ENCODE measurements at places on chromosomes 7 and 10.

DNA sequence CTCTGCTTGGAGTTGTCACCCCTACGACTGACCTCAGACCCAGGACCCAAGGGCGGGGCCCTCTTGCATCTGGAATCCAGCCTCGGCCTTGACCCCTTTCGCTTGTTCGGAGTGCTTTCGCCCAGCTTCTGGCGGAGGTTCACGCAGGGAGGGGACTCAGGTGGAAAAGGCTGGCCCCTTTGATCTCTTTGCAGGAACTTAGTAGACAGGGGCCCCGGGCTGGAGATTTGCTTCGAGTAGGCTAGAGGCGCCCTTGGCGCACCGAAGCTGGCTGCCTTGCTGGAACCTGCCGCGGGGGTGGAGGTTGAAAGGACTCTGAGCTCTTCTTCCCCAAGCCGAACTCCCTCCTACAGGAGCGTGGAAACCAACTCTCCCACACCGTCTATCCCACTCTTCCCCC lies 255.1 kb downstream of the OTUD1 start:
- DNase-seq: no peak

DNA sequence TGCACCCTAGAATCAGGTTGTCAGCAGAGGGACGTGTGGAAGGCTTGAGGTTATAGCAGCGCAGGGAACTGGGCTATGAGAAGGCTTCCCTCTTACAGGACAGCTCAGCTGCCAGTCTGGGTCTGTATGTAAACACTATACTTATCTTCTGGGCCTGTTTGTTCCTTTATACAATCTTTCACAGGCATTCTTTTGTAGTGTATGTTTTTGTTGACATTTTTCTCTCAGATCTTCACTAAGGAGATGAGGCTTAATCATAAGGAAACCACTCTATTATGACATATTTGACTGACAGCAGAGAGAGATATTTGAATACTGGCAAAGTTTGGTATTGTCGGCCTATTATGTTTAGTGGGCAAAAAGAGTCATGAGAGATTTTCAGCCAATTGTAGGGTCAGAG lies 929 bp downstream of the GBF1 start:
- no peak for DNase-seq

DNA sequence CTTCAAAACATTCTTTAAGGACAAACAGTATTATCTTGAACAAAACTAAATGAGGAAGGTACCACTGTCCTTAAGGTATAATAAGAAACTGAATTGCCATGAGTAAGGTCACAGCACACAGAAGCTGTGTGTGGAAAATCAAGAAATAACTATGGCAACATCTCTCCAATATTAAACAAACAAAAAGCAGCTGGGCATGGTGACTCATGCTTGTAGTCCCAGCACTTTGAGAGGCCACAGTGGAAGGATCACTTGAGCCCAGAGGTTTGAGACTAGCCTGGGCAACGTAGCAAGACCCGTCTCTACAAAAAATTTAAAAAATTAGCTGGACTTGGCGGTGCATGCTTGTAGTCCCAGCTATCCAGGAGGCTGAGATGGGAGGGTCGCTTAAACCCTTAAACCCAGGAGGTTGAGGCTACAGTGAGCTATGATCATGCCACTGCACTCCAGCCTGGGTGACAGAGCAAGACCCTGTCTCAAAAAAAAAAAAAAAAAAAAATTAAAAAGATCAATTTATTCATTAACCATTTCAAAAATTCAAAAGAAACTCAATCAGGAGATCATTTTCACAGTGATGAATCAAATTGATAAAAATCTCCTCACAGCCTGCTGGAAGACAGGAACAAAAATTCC lies 195.4 kb downstream of the SKIDA1 start:
- DNase-seq: no peak

DNA sequence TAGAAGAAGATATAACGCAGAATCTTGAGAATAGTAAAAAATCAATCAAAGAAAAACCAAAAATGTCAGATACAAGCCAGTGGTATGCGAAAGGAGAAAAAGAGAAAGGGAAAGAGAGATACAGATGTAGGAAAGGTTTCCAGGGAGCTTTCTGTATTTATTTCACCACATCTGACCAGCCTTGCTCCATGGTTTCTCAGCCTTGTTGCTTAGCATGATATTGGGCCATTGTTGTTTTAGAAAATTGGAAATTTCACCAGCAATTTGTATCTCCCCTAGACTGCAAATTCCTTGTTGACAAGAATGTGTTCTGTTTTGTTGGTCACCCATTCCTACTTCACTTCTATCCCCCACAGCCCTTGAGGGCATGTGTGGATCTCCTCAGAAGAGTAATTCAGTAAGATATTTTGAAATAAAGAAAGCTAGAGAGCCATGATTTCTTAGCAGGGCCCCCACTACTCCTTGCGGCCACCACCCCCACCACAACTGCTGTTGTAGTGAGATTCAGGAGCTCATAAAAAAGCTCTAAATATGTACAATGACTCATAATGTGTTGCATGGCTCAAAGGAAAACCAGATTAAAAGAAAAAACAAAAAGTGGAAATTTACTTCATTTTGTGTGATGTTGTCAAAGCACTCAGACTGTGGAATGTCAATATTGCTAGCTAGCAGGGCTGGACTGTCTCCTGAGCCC lies 138.7 kb downstream of the CHRM2 start:
- DNase-seq: no peak

DNA sequence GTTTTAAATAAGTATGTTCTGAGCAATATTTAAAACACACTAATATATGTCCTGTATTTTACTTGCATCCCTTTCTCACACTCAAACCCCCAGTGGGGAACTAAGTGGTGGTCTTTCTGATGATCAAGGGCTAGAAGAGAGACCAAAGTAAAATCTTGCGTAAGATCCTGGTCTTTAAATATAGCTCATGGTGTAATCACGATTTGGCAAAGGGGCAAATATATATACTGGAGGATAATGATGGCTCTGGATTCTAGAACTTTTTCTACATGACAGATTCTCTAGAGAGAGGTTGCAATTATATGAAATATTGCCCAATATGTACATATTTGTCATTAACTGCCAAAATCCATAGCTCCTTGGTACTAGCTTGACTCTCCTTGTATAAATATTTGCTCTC lies 438.3 kb downstream of the NXPH1 start:
- no peak for DNase-seq

- no peak for DNase-seq
Measured at GRCh38 chr10:75295868-75296441, 60.2 kb upstream of the COMTD1 start.

- DNase-seq: no peak
Measured at GRCh38 chr7:69937097-69937496, 338.8 kb downstream of the AUTS2 start.

- no peak for DNase-seq
Measured at GRCh38 chr7:157977717-157978496, 609.7 kb downstream of the PTPRN2 start.

DNA sequence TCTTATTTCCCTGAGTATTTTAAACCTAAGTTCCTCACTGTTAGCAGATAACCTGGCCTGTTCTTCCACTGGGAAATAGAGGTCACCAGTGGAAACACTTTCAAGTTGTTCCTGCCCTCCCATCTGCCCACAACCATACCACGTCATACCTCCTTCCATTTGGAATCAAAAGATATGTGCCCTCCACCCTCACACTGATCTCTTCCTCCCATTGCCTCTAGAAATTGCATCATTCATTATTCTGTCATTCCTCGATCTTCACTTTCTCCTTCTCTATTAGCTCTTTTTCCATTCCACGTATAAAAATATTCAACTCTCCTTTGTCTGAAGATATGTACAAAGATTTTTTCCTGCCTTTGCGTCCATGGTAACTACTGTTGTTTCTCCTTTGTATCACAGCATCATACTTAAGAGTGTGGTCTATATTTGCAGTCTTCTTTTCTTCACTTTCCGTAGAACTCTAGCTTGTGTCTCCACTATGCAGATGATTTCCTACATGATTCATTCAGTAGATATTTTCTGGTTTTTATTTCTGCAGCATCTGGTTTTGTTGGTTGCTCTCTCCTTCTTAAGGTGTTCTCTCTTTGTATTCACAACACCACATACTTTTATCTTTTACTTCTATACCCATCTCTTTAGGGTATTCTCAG lies 312.3 kb downstream of the REEP3 start:
- no peak for DNase-seq

DNA sequence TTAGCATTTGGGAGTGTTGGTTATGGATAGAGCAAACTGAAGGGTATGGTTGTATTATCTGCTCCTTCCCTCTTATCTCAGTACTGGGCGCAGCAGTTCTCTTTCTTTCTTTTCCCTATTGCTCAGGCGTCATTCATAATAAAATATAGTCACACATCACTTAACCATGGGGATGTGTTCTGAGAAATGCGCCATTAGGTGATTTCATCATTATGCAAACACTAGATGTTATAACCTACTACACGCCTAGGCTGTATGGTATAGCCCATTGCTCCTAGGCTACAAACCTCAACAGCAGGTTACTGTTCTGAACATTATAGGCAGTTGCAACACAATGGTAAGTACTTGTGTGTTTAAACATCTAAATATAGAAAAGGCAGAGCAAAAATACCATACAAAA lies 401.7 kb downstream of the EXOC4 start:
- DNase-seq: no peak

DNA sequence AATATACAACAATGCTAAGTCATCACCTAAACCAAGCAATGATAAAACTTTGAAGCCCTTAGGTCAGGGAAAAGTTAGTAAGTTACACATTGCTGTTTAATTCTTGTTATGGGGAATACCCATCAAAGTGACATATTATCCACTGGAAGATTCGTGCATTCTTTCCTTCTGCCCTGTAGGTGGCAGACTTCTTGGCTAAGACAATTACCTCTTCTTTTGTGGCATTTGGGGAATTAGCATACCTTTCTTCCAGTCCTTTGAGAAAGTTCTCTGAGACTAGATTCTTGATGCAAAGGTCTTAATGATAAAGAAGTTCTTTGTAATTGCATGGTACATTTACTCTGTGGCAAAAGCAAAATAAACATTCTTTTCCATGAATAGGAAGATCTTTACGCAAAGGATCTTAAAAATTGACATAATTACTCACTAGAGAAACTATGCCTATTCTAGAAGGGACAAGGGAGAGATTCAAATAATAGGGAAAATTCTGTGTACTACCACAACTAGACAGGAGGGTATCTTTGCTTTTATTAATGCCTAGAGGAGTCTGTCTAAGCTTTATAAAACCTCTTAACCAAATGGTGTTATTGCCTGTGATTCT lies 395.9 kb downstream of the GRM8 start:
- no peak for DNase-seq

DNA sequence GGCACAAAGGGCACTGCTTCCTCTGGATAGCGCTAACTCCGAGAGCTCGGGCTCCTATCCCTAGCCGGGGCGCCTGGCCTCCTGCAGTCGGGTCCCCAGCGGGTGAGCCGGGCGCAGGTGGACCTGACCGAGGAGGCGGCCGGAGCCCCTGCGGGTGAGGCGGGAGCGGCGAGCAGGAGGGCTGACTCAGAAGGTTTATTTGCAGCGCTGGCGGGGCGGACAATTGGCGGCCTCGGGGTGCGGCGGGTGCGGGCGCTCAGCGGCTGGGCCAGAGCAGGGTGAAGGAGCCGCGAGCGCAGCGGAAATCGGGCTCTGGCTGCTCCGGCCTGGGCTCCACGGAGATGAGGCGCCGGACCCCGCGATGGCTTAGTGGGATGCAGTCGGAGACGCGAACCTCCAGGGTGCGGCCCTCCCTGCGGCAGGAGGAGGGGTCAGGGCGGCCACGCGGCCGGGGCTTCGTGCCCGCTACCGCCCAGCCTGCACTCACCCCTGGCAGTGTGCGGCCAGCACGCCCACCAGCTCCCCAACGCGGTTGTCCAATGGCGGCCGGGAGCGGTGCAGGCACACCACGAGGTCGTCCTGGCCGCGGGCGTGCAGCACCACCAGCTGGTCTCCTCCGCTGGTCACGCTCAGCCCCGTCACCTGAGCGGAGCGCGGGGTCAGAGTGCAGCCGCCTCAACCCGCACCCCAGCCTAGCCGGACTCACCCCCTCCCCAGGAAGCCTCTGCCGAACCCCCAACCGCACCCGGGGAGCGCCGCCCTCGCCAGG lies 16.1 kb downstream of the MYO1G start:
- peak; percentile 12 for DNase-seq

DNA sequence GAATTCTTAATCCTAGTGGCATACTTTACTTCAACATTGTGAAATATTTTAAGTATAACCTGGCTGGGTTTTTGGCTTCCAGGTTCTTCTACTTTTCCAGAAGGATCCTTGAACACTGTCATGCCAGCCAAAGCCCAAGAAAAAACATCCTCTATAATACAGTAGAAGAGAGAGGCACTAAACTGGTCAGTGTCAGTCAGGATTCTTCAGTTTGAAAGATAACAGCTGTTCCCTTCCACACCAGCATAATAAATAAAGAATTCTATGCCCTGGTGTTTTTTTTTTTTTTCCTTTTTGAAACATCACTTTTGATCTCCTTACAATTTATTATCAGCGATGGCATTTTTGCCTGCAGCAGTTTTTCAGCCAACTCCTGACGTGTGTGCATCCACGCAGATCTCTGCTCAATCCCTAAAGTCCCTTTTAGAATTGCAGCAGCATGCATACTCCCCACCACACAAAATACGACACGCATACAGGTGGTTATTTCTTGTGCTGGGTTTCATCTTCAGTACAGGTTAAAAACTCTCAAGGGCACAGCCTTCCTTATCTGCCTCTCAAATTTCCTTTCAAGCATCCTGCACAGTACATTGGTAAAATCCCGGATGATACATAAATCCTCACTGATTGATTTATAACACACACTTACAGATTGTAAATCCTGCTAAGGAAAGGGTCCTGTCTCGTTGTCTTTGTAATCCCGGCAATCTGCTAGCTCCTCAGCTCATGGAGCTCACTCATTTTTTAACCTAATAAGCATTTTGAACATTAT lies 100.2 kb downstream of the TPK1 start:
- DNase-seq: no peak

- no peak for DNase-seq
Measured at GRCh38 chr7:41133690-41134299, 569.1 kb downstream of the INHBA start.

DNA sequence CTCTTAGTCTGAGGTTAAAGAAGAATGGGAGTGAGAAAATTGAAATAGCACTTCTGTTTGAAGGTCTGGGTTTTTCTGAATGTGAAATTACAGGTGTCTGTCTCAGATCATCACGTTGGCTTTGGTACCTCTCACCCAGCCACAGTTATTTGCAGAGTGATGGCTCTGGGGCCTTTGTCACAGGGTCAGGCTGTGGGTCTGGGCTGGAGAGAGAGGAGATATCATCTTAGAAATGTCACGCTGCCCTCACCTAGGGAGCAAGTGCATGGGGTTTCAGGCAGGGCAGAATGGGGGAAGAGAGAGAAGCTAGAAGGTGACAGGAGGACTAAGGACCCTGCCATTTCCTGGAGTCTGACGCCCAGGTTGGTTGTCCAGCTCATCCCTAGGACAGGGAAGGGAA lies 127.2 kb downstream of the CFAP58 start:
- no peak for DNase-seq

GRCh38 chr10:76382381-76382851 lies 951.0 kb downstream of the LRMDA start:
- no peak for DNase-seq

DNA sequence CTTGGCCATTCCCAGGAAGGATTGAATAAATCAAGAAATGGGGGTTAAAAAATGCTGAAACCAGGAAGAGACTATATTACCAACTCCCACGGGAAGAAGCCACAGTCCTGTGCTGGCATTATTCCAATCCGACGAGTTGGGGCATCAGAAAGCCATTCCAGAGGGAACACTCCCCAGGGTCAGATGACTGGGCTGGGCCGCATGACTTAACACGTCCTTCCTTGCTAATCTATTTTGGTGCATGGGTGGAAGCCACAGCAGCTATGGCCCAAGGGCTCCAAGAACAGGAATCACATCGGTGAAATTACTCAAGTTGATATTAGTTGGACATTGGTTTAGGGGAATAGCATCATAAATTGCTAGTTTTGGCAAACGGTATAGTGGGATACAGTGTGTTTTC lies 592.9 kb upstream of the NRP1 start:
- no peak for DNase-seq

All from activated naive CD8-positive, alpha-beta T cell treated with anti-CD3 and anti-CD28 coated beads, Interleukin-2, amount 50 U/mL, for 24 hours (primary cell).